ENCODE measurements at places on chromosomes 6 and 20.

DNA sequence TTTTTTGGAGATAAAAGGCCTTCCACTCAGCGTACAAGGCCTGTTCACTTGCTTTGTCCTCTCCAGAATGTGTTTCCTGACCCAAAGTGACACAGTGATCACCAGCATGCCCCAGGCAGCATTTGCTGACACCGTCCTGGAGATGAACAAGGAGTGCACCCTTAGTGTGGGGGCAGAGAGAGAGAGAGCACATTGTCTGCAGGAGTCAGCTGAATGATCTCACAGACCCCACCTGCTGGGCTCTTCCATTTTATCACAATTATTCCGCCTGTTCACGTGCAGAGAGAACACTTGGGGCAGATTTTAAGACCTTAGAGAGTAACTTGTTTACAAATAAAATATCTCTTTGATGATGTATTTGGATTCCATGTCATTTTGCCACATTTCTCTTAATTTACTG, 22.4 kb upstream of the MAS1L start:
- peak; percentile 35 for DNase-seq

GRCh38 chr20:19304886-19305415, 92.5 kb downstream of the SLC24A3 start:
- no peak for DNase-seq

DNA sequence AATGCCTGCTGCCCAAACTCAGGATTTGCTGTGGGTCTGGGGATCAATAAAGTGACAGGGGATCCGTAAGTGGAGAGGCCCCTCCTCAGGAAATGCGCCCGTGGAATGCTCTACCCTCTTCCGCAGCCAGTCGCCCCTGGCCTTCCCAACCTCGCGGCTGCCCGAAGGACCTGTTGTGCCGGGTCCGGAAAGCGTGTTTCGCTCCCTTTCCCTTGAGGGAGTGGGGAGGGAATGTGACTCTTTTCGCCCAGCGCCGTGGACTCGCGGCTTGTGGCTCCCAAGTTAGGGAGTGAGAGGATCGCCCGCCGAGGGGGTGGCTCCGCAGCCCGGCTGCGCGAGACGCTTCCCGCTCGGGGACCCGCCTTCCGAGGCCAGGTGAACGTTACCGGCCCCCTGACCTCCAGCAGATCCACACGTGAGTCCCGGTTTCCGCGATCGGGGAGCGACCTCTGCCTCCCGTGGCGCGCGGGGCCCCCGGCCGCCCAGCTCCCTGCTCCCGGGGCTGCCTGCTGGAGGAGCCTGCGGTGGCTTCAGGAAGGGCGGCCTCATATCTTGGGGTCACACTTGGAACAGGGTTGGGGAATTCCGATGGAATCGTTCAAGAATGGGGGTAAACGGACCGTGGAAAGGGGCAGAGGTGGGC, 666 bp downstream of the TPD52L1 start:
- DNase-seq = no peak

DNA sequence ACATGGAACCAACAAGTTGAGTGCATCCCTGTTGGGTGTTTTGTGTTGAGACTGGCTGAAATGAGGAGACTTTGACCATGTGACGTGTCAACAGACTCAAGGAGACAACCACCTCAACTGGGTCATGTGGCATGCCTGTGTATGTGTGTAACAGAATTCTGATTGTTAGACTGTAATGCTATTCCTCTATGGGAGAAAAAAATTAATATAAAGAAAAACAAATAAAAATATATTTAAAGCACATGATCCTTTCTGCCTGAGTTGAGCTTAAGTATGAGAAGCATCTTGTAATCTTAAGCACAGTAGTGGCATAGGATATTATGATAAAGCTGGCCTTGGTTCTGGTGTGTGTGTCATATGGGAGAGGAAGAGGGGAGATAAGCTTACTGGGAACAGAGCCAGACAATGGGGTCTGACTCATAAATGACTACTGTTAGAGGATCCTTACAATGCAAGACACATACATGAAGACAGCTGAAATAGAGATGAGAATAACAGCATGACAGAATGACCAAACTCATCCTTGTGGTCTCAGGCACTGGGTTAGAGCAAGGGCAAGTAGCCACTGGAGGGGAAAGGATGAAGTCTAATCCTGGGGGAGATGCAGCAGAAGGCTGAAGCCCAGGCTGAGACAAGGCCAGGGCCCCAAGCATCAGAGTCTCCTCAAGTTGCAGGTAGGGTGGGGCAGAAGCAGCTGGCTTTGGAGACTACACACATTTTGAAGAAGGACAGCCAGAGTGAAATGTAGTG, 9.2 kb downstream of the TP53INP2 start:
- DNase-seq = peak; percentile 86

DNA sequence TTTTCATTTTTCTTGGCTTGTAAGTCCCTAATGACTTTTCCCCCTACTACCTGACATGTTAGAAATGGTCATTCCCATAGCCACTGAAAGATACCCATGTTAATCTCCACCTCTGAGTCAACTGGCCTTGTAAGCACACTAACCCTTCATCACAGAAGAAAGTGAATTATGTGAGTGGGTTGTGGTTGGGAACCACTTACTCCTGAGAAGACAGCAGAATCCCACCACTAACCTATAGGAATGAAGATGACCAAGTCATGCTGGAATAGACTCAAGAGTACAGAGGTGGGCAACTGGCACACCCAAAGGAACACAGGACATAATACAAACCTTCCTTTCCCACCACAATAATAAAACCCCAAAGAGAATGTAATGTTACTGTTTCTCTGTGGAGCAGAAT, 30.1 kb downstream of the RAMACL start:
- no peak for DNase-seq

DNA sequence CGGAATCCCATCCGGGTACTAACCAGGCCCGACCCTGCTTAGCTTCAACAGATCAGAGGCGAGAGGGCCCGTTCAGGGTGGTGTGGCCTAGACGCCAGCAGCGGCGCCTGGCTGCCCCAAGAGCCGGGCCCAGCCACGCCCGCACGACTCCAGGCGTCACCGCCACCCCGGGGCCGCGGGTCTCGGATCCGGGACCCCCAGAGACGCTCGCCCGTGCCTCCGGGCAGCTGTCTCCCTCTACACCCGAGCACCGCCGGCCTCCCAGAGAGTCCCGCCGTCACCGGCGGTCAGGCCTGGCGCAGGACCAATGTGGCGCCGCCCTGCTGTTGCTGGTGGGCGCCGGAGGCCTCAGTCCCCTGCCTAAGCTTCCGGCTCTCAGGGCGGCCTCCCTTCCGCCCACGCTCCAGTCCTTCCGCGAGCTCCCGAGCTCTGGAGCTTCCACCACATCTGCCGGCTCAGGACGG, 441.2 kb upstream of the DEFB115 start:
- DNase-seq = no peak

- DNase-seq = no peak
Measured at GRCh38 chr6:42693725-42694323, 28.6 kb downstream of the PRPH2 start.

GRCh38 chr6:33988121-33989015, 157.5 kb downstream of the GRM4 start:
- DNase-seq = peak; percentile 30

DNA sequence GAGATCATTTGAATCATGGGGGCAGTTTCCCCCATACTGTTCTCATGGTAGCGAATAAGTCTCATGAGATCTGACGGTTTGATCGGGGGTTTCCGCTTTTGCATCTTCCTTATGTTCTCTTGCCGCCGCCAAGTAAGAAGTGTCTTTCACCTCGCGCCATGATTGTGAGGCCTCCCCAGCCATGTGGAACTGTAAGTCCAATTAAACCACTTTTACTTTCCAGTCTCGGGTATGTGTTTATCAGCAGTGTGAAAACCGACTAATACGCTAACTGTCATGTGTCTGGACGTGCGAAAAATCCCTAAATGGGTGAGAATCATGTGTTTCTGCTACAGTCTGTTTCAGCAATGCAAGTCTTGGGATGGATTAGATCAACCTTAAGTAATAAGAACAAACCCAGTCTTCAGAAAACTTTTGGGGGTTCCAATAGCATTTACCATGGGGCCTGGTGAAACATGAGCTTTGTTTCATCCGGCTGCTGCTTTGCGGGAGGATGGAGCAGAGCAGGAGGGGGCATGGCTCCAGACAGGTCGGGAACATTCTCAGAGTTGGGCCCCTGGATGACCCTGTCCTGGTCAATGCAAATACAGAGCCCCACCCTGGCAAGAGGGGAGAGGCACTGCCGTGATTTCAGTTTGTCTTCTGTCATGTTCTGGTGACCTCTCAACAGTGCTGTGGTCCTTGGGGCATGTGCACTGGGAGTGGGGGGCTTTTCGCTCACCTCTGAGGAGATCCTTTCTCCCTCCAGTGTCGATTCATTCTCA, 41.5 kb downstream of the CTCFL start:
- peak; percentile 52 for DNase-seq

GRCh38 chr20:56389807-56390206, 2.2 kb downstream of the AURKA start:
- no peak for DNase-seq

- no peak for DNase-seq
Measured at GRCh38 chr6:138719011-138719635, 54.4 kb upstream of the CCDC28A start.

DNA sequence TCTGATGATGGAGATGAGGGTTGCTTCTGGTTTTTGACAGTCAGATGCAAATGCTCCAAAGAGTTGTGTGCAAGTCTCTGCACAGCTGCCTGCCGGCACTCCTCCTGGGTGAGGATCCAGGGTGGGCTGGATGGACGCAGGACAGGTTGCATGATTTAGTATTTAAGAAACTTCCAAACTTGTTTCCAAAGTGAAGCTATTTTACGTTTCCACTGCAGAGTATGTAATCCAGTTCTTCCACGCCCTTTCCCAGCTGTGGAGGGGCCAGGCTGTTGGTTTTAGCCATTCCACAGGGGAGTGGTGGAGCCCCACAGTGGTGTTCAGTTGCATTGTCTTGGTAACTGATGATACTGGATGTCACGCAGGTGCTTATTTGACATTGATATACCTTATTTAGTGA, 157.3 kb downstream of the THBS2 start:
- no peak for DNase-seq

GRCh38 chr6:117906958-117907600, at the start of gene SLC35F1:
Gene SLC35F1, plus strand, starts transcription at chr6:117907264.
- DNase-seq = peak; percentile 91

- no peak for DNase-seq
Measured at GRCh38 chr20:16672299-16672698, 57.5 kb upstream of the SNRPB2 start.

- no peak for DNase-seq
Measured at GRCh38 chr6:51986864-51987263, 100.5 kb downstream of the PKHD1 start.

DNA sequence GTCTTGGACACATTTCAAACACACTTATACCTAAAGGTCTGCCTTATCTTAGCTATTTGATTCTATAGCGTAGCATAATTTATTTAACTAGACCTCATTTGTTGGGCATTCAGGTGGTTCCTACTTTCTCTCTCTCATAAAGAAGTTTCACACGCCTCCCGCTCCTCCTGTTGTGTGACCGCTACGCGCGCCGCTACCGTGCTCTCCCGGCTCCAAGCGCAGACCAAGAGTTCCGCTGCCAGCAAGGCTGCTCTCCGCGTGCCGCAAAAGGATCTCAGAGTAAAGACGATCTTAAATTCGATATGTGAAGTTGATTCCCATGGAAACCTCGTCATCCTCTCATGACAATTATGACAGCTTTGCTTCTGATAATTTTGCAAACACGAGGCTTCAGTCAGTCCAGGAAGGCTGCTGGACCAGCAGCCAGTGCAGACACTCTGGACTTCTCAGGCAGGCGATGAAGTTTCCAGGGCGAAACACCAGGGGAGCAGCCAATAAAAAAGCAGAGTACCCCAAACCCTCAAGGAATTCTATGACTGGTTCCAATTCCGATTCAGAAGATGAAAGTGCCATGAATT, 20.4 kb downstream of the PRSS16 start:
- no peak for DNase-seq

- no peak for DNase-seq
Measured at GRCh38 chr6:20657274-20657800, 123.1 kb downstream of the CDKAL1 start.

GRCh38 chr20:42085366-42085765, 467.2 kb upstream of the CHD6 start:
- no peak for DNase-seq

GRCh38 chr6:30238178-30238795, 25.1 kb upstream of the TRIM26 start:
- DNase-seq = no peak

GRCh38 chr6:145349950-145350510, 385.3 kb downstream of the EPM2A start:
- DNase-seq = peak; percentile 44
